NCI-H1436 treated with DMSO at 0.1 percent for 48 hours (cell line): ENCODE measurements at places on chromosomes 11 and 22.

DNA sequence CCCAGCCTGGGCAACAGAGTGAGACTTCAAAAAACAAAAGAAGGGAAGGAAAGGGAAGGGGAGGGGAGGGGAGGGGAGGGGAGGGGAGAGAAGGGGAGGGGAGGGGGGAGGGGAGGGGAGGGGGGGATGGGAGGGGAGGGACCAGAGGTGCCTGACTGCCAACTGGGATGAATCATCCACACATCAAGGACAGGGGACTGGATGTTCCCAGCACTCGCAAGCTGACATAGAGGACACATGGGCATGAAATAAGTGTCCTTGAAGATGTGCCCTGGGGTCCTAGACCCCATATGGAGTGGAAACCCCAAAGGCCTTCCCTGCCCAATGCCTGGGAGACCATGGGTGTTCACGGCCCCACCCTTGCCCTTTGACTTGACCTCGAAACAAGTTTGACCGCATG, 19.8 kb downstream of the TST start:
- no peak for DNase-seq

DNA sequence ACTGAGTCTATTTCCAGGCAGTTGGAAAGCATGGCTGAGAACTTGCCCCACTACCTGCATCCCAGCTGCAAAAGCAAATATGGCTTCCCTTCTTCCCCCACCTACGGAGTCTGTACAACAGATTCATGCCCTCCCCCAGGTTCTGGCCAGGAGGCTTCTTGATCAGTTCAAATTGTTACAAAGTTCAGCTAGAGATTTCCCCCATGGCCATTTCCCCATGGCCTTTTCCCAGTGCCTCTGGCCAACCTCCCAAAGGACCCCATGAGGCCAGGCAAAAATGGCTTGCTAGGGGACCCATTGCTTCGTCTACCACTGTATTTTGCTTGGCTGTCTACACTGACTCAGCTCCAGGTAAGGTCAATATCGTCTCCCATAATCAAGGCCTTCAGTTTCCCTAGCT, 203.3 kb downstream of the DLG2 start:
- no peak for DNase-seq

- DNase-seq, result no peak
Observed at GRCh38 chr11:72629266-72629665, 45.0 kb downstream of the PDE2A start.

GRCh38 chr11:65429724-65430405, 7.3 kb downstream of the NEAT1 start:
- no peak for DNase-seq

GRCh38 chr11:8020244-8020597, 33.1 kb downstream of the EIF3F start:
- no peak for DNase-seq

DNA sequence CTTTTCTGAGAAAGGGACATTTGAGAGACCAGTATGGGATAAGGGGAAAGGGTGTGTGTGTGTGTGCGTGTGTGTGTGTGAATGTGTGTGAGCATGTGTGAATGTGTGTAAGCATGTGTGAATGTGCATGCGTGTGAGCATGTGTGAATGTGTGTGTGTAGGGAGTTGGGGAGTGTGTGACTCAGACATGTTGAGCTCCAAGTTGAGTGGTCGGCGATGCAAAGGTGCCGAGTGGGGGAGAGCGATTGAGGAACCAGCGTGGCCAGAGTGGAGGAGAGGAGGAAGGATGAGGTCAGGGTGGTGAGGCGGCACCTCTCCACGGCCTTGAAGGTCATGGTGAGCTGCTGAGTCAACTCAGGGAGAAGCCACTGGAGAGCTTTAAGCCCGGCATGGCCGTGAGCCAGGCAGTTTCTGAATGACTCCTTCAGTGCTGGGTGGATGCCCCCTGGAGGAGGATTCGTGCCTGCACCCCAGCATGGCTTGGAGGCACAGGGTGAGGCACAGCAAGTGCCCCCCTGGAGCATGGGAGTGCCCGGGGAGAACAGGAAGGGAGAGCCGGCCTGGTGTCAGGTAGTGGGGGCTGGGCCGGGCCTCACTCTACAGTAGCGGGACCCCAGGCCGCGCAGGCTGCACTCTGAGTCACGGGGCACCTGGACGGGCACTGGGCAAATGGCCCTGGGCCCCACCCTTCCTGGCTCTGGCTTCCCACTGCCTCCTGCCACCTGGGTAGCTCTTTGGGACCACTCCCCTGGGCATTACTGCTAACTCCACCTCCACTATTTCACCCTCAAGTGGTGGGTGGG, 8.2 kb upstream of the CCDC88B start:
- no peak for DNase-seq

- DNase-seq, result no peak
Observed at GRCh38 chr11:103862802-103863174, 173.7 kb upstream of the DDI1 start.

GRCh38 chr11:11036848-11037732, 179.2 kb upstream of the ZBED5 start:
- DNase-seq, result no peak

DNA sequence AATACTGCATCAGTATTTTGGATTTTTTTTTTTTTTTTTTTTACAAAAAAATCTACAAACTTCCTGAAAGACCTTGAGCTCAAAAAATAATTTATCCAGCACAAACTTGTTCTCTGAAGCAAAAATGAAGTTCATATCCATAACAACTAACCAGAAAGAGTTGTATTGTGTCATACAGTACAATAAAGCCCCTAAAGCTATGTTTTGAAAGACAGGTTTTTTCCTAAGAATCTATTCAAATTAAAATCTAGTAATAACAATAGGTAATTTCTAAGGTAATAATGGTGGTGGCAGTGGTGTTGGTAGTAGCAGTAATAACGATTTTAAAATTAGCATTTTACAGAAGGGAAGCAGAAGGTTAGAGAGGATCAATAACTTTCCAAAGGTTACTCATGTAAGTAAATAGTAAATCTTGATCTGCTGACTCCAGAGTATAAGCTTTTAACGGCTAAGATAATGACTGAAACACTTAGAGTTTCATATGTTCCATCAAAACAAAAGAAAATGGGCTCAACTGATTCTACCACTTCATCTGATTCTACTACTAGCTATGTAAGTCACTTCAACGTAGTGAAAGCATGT, 53.3 kb upstream of the GAB2 start:
- no peak for DNase-seq

- no peak for DNase-seq
Observed at GRCh38 chr11:62169935-62170334, 20.1 kb upstream of the SCGB1D1 start.

GRCh38 chr11:78379039-78379670, 38.5 kb downstream of the GAB2 start:
- DNase-seq, result no peak

DNA sequence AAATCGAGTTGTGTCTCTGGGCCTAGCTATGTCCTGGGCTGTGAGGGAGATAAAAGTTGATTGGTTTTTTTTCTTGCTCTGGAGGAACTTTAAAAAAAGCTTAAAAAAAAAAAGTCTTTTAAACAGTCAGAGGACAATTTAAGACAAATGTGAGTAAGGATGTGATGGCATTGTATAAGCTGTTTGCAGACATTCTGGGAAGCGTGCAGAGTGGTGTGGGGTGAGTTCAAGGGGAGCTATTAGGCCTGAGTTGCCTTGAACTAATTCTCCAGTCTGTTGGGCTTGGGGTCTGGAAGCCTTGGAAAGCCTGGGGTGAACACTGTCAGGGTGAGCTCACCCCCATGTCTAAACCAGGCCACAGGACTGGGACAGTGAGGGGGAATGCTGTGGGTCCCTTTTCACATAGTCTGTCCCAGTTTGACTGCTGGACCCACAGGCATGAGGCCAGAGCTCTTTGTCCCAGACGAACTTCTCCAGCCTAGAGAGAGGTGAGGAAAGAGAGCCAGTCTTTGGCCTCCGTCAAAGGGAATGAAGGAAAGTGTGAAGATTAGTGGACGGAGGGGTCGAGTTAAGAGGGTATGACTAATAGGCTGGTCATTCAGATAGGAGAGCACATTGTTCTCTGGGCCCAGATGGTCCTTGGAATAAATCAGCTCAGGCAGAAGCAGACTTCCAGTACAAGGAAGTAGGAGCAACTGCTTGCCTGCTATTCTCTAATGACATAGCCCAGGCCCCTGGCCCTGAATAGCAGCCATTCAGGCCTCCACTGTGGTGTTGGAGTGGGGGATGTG, 76.4 kb upstream of the NNMT start:
- no peak for DNase-seq

DNA sequence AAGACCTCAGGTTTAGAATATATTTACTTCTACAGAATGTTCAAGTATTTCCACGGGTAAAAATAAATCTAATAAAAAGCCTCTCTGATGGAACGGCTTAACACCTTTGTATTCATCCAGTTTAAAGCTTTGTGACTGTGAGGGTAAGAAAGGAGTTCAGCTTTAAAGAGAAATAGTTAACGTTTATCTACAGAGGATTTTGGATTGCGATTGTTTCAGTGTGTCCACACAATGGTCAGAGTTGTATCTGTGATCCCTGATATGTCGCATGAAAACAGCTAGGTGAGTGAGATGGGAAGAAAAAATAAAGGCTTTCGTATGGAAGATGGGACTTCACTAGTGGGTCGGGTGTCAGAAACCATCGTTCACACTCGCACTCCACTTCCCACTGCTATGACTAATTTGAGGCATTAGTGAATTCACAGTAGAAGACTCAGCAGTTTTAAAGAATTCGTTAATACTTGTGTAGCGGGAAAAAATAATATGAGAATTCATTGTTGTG, 1.6 kb downstream of the APLP2 start:
- no peak for DNase-seq

DNA sequence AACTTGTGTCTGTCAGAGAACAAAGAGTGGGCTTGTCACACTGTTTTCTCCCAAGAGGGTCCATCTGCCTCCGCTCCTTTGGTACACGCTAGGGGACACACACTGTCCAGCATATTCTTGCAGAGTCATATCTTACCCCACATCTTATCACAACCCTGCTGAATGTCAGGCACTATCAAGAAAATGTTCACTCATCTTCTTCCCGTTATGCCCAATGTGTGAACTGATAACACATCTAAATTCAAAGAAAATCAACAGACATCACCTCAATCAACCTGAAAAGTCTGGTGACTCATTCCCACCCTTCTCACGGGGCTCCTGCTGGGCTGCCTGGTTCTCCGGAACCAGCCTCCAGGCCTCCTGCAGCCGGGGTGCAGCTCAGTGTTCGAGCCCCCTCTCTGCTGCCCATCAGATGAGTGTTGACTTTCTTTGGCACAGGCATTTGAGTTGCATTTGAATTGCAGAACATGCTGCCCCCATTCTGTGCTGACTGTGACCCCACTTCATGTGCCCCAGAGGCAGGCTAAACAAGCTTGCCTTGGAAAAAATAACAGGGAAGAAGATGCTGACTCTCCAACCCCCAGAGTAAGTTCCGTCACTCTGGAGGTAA, 19.4 kb downstream of the GRAP2 start:
- no peak for DNase-seq

GRCh38 chr11:120612513-120613263, 101.1 kb downstream of the GRIK4 start:
- DNase-seq, result no peak

GRCh38 chr11:720642-721246, 14.7 kb downstream of the EPS8L2 start:
- DNase-seq, result no peak

DNA sequence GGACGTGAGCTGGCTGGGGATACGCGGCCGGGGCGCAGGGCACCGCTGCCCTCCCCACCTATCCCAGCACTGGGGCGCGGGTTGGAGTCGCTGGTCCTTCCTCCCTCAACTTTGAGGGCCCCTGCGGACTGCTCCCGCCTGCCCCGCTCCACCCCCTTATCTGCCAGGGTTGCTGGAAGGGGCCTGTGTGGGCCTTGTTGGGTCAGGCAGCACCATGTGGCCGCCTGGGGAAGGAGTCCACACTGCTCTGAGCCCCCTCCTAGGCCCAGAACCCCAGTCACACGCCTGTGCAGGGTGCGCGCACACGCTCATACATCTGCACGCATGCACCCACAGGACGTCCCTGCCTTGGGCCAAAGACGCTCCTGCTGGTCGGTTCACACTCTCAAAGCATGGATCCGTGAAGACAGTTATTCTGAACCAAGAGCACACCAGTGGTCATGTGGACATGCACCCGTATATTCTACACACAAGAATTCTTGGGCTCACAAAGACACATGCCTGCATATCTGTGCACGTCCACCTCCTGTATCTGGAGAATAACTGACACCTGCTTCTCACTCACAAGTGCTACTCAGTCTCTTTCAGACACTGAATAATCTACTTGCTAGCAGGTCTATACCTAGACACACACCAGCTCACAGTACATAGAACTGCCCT, 710 bp downstream of the TUB start:
- DNase-seq, result no peak

DNA sequence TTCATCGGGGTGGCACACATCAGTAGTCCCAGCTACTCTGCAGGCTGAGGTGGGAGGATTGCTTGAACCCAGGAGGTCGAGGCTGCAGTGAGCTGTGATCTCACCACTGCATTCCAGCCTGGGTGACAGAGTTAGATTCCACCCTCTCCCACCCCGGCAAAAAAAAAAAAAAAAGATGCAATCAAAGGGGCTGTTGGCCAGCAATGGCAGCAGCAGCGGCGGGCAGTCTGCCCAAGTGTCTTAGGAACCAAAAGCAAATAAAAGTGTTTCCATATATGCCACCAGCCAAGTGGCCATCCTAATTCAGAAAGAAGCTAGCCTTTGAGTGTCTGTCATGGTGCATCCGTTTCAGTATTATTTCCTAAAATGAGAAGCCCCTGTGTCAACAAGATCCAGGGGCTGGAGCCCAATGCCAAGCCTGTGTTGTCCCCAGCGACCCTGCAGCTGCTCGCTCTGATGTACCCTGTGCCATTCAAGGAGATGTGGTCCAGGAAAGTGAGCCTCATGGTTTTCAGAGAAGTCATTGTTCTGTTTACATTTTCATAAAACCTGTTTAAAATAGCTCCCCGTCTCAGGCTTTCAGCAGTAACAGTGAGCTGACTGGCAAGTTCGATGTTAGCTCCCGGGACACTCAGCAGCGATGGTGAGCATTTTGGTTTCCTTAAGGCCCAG, 12.5 kb downstream of the CDPF1 start:
- DNase-seq, result no peak

DNA sequence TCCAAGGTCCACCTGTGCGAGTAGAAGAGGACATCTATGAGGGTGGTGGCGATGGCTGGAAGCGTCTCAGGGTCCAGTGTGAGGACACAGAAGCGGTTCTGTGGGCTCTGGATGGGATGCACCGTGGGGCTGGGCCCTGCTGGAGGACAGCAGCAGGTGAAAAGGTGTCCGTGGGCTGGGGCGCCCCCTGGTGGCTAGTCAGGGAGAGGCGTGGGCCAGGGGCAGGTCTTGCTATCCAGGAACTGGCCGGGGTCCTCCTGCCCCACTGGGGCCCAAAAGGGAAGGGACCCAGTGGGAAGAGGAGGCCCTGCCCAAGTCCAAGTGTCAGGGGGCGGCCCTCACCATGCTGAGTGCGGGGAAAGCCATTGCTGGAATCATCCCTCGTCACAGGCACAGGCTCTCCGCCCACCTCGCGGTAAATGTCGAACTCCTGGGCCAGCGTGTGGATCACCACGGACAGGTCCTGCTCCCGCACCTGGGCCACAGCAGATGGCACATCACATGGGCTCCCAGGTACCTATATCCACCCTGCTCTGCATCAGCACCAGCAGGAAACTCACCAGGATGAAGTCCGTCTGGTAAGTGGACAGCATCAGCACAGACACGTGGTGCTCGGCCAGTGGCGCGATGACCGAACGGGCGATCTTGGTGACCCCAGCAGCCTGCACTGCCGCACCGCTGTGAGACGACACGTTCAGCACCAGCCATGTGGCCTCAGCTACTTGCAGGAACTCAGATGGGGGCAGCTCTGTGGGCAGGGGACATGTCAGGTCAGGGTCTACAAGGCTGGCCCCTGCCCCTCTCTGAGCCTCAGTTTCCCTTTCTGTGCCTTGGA, 2.3 kb downstream of the CASTOR1 start:
- no peak for DNase-seq
